ENCODE measurements at places on chromosomes 6 and 20. TPM values are rescaled to one million over a fixed set of nuclear protein-coding genes. Genes with fewer than 3 reads are reported as not detected.
A peak's percentile ranks its signal among the peaks of the same experiment; 100 is the strongest.

DNA sequence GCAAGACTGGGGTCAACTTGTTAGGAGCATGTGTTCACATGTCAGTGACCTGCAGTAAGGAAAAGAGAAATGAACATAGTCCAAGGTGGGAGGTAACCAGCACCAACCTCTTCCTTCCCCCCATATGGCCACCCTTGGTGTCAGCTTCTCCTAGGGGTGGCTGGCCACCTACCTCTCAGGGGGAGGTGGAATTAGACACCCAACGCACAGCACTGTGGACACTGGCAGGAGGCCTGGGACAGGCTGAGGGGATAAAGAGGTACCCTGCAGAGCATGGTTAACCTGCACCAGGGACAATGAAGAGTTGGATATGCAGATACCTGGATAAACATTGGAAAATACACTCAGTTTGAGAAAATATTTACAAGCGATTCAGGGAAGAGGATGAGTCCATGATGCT is 84.5 kb downstream of the IYD start:
- no peaks in the 10 kb centered on the region for H3K27me3 ChIP-seq
- no peaks in the 10 kb centered on the region for H3K36me3 ChIP-seq

DNA sequence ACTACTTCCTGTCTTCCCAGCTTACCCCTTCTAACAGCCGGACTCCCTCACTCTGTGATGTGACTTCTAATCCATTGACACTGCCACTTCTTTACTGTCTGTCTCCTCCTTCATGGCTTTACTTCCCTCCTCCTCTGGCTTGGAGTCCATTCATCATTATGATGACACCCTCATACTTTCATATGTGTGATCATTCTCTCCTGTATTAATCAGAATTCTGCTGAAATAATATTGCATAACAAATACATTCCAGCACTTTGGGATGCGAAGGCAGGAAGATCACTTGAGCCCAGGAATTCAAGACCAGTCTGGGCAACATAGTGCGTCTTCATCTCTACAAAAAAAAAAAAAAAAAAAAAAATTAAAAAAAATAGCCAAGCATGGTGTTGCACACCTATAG is 147.9 kb upstream of the BTBD3 start:
- no peak for DNase-seq

Gene LINC00237
- total RNA-seq: not detected

Gene CST4
- total RNA-seq: not detected

DNA sequence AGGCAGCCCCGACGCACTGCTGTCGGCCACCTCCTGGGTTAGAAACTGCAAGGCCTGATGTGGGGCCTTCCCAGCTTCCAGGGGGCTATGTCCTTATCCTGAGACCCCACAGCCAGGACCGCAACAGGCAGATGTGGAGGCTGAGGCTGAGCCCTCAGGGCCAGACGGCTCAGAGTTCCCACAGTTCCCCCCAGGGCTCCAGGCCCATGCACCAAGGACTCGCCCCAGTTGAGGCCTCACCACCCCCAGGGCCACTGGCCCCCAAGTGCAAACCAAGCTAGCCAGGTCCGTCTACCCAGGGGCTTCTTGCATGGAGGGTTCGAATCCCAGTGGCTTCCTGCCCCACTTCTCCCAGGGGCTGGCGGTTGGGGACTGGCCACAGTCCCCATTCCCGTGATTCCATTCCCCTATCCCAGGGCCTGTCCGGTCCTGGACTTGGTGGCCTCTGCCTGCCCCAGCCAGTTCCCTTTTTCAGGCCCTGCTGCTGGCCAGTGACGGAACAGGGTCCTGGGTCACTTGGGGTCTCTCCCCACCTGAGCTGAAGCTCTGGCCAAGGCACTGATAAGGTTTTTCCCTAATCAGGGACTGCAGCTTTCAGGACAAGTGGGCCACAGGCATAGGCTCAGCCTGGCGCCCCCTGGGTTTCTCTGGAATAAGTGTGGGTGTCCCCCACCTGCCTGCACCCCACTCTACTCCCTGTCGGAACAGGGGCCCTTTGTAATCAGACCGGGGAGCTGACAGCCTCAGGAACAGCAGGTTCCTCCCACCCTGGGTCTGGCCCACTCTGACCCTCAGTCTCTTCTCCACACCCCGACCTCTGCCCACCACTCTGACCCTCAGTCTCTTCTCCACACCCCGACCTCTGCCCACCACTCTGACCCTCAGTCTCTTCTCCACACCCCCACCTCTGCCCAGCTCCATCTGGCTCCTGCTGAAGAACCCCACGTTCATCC is 22.0 kb downstream of the SLCO4A1 start:
- no peak for DNase-seq
- no peak overlapping the region for H3K4me3 ChIP-seq
- no peaks in the 10 kb centered on the region for H3K27me3 ChIP-seq
- H3K4me1 ChIP-seq: no peaks in the 10 kb centered on the region
- no peaks in the 10 kb centered on the region for H3K36me3 ChIP-seq
- H3K27ac ChIP-seq: no peak overlapping the region

GRCh38 chr20:49865559-49865958 is 49.8 kb downstream of the SPATA2 start:
- no peaks in the 10 kb centered on the region for H3K4me1 ChIP-seq
- no peaks in the 10 kb centered on the region for H3K27me3 ChIP-seq
- no peak for DNase-seq
- no peak overlapping the region for H3K27ac ChIP-seq
- H3K4me3 ChIP-seq: no peak overlapping the region

Gene SLC17A9
- 9.5 TPM for total RNA-seq

Gene RCAN2
- total RNA-seq: 25.7 TPM

DNA sequence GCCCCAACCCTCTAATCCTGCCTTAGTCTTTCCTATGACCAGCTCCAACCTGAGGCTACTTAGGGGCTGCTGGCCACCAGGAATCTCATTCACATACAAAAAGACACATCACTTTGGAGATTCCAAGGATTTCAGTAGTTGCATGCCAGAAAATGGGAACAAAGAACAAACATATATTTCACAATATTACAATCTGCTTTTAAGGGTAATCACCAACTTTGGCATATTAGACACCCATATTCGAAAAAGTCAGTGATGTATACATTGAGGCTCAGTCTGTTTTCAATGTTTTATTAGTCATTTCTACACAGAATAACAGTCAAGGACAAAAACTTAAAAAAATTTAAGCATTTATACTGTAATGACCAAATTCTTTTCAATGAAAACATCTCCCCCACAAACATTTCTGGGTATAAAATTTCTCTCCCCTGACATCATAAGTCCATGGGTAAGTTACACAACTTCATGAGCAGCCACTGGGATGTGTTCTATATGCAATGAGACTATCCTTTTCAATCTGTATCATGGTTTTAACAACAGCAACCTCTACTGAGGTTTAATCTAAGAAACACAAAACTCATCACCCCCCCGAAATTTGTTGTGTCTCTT is 103.5 kb downstream of the MAP7 start:
- H3K27me3 ChIP-seq: no peaks in the 10 kb centered on the region
- H3K4me1 ChIP-seq: no peaks in the 10 kb centered on the region
- H3K36me3 ChIP-seq: no peaks in the 10 kb centered on the region
- no peak overlapping the region for H3K4me3 ChIP-seq

- no peak overlapping the region for H3K4me3 ChIP-seq
- H3K27ac ChIP-seq: peak overlapping the region; percentile 49
- H3K27me3 ChIP-seq: no peaks in the 10 kb centered on the region
- H3K4me1 ChIP-seq: peaks cover 9% of the 10 kb centered on the region
- H3K36me3 ChIP-seq: no peaks in the 10 kb centered on the region
Observed at GRCh38 chr6:37809197-37809543, 10.4 kb upstream of the ZFAND3 start.

DNA sequence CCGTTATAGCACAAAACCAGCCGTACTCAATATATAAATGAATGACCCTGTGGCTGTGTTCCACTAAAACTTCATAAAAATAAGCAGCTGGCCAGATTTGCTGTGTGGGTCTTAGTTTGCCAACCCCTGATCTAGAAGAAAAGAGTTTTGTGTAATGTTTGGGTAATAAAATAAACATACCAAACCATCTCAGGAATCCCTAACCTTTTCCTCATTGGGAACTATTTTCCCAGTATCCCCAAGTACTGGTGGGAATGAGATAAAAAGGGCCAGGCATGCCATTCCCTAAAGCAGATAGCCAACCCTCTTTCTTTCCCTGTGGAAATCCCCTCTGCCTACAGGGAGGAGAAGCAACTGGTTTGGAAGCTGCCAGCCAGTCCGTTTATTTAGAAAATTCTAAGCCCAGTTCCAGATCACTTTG is 169.1 kb upstream of the AKAP12 start:
- no peak for DNase-seq
- no peaks in the 10 kb centered on the region for H3K36me3 ChIP-seq
- peak overlapping the region; percentile 33 for H3K27ac ChIP-seq
- no peaks in the 10 kb centered on the region for H3K27me3 ChIP-seq

GRCh38 chr20:7806831-7807230 is 133.4 kb downstream of the HAO1 start:
- no peak overlapping the region for H3K27ac ChIP-seq
- H3K36me3 ChIP-seq: no peaks in the 10 kb centered on the region
- no peaks in the 10 kb centered on the region for H3K27me3 ChIP-seq
- no peaks in the 10 kb centered on the region for H3K4me1 ChIP-seq
- no peak for DNase-seq

- H3K4me3 ChIP-seq: no peak overlapping the region
- H3K27me3 ChIP-seq: no peaks in the 10 kb centered on the region
- H3K27ac ChIP-seq: no peak overlapping the region
- no peaks in the 10 kb centered on the region for H3K36me3 ChIP-seq
Observed at GRCh38 chr6:2843138-2843740, 1.6 kb upstream of the SERPINB1 start.

Gene PLCB4
- 17.7 TPM for total RNA-seq

- H3K36me3 ChIP-seq: no peaks in the 10 kb centered on the region
- DNase-seq: no peak
- no peak overlapping the region for H3K4me3 ChIP-seq
Observed at GRCh38 chr6:4577406-4577805, 198.8 kb upstream of the CDYL start.

DNA sequence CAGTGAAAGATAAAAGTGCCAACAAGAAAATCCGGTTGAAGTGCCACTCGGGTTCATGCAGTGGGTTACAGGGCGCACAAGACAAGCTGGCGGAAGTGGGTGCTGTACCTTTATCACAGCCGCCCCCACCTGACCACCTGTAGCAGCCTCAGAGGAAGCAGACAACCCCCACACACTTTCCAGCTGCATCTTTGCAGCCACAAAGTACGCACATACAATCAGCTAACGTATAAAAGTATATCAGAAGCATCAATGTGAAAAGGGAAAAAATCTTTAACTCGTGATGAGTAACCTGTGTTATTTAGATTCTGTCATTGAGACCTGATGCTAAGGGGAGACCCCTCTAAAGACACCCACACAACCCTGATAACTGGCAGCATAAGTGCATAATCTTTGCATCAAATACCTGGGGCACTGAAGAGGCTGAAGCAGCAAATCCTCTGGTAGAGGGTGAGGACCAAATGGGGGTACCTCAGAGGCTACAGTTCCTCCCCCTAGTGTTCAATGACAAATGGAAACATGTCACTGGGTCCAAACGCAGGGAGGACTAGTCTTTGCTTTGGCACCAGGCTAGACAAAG is 22.1 kb downstream of the BACH2 start:
- H3K27ac ChIP-seq: no peak overlapping the region
- H3K36me3 ChIP-seq: no peaks in the 10 kb centered on the region
- H3K4me3 ChIP-seq: no peak overlapping the region
- H3K27me3 ChIP-seq: no peaks in the 10 kb centered on the region
- no peaks in the 10 kb centered on the region for H3K4me1 ChIP-seq

GRCh38 chr20:33689973-33690372 is 3.8 kb upstream of the E2F1 start:
- H3K27me3 ChIP-seq: no peaks in the 10 kb centered on the region
- H3K36me3 ChIP-seq: no peaks in the 10 kb centered on the region
- no peaks in the 10 kb centered on the region for H3K4me1 ChIP-seq

- peaks cover 4% of the 10 kb centered on the region for H3K4me1 ChIP-seq
- DNase-seq: no peak
- no peaks in the 10 kb centered on the region for H3K27me3 ChIP-seq
- H3K27ac ChIP-seq: no peak overlapping the region
Observed at GRCh38 chr6:144408161-144408560, 123.0 kb downstream of the UTRN start.

- H3K4me1 ChIP-seq: peaks cover 3% of the 10 kb centered on the region
- DNase-seq: no peak
- no peaks in the 10 kb centered on the region for H3K36me3 ChIP-seq
- no peak overlapping the region for H3K4me3 ChIP-seq
Observed at GRCh38 chr6:108132863-108133262, 33.0 kb upstream of the NR2E1 start.

GRCh38 chr6:45737331-45738056 is 278.2 kb downstream of the CLIC5 start:
- no peaks in the 10 kb centered on the region for H3K4me1 ChIP-seq
- H3K36me3 ChIP-seq: no peaks in the 10 kb centered on the region
- no peak for DNase-seq
- no peaks in the 10 kb centered on the region for H3K27me3 ChIP-seq

- no peaks in the 10 kb centered on the region for H3K27me3 ChIP-seq
- no peaks in the 10 kb centered on the region for H3K4me1 ChIP-seq
- H3K4me3 ChIP-seq: no peak overlapping the region
- H3K36me3 ChIP-seq: peaks cover 5% of the 10 kb centered on the region
- no peak for DNase-seq
Observed at GRCh38 chr20:33370291-33370690, 31.0 kb downstream of the CDK5RAP1 start.

GRCh38 chr6:3341467-3341866 is 82.7 kb downstream of the PSMG4 start:
- no peak overlapping the region for H3K4me3 ChIP-seq
- H3K27me3 ChIP-seq: no peaks in the 10 kb centered on the region
- no peaks in the 10 kb centered on the region for H3K36me3 ChIP-seq
- no peak overlapping the region for H3K27ac ChIP-seq
- H3K4me1 ChIP-seq: no peaks in the 10 kb centered on the region

- peak; percentile 35 for DNase-seq
- H3K27ac ChIP-seq: no peak overlapping the region
- H3K4me3 ChIP-seq: no peak overlapping the region
Observed at GRCh38 chr20:13219327-13220193, 1.5 kb upstream of the ISM1 start.

- no peak overlapping the region for H3K4me3 ChIP-seq
- H3K27ac ChIP-seq: no peak overlapping the region
- H3K4me1 ChIP-seq: no peaks in the 10 kb centered on the region
- peaks cover 18% of the 10 kb centered on the region for H3K27me3 ChIP-seq
- DNase-seq: peak; percentile 61
Observed at GRCh38 chr20:663315-664090, 10.5 kb upstream of the SRXN1 start.

GRCh38 chr6:39426073-39426456 is 103.6 kb upstream of the KCNK16 start:
- H3K4me3 ChIP-seq: no peak overlapping the region
- H3K36me3 ChIP-seq: no peaks in the 10 kb centered on the region
- no peaks in the 10 kb centered on the region for H3K4me1 ChIP-seq
- no peak overlapping the region for H3K27ac ChIP-seq

GRCh38 chr20:10350188-10350842 is 83.7 kb downstream of the MKKS start:
- H3K27ac ChIP-seq: no peak overlapping the region
- H3K4me1 ChIP-seq: no peaks in the 10 kb centered on the region
- no peak for DNase-seq

- H3K27me3 ChIP-seq: no peaks in the 10 kb centered on the region
- peaks cover 2% of the 10 kb centered on the region for H3K4me1 ChIP-seq
- peak; percentile 14 for DNase-seq
Observed at GRCh38 chr6:2940851-2941250, 30.5 kb downstream of the SERPINB6 start.
